Activated naive CD8-positive, alpha-beta T cell treated with anti-CD3 and anti-CD28 coated beads for 36 hours (primary cell): ENCODE measurements at places on chromosomes 7 and 10. TPM values are rescaled to one million over a fixed set of nuclear protein-coding genes. Genes with fewer than 3 reads are reported as not detected.

GRCh38 chr10:51215951-51216834, 141.9 kb downstream of the PRKG1 start:
- H3K27ac ChIP-seq, result no peak overlapping the region
- H3K4me3 ChIP-seq, result no peak overlapping the region
- no peak for DNase-seq
- H3K36me3 ChIP-seq, result no peaks in the 10 kb centered on the region

- H3K27ac ChIP-seq, result no peak overlapping the region
- no peaks in the 10 kb centered on the region for H3K36me3 ChIP-seq
- no peak overlapping the region for H3K4me3 ChIP-seq
- DNase-seq, result no peak
- peaks cover 22% of the 10 kb centered on the region for H3K4me1 ChIP-seq
- H3K27me3 ChIP-seq, result no peaks in the 10 kb centered on the region
Measured at GRCh38 chr10:32981760-32982159, 23.7 kb upstream of the ITGB1 start.

- no peaks in the 10 kb centered on the region for H3K4me1 ChIP-seq
- DNase-seq, result no peak
- H3K36me3 ChIP-seq, result no peaks in the 10 kb centered on the region
- H3K27ac ChIP-seq, result no peak overlapping the region
Measured at GRCh38 chr10:64765498-64765897, 1244.3 kb downstream of the REEP3 start.

- no peaks in the 10 kb centered on the region for H3K36me3 ChIP-seq
- H3K4me1 ChIP-seq, result no peaks in the 10 kb centered on the region
- H3K27me3 ChIP-seq, result no peaks in the 10 kb centered on the region
- no peak for DNase-seq
Measured at GRCh38 chr10:126576336-126576735, 94.2 kb downstream of the C10orf90 start.

DNA sequence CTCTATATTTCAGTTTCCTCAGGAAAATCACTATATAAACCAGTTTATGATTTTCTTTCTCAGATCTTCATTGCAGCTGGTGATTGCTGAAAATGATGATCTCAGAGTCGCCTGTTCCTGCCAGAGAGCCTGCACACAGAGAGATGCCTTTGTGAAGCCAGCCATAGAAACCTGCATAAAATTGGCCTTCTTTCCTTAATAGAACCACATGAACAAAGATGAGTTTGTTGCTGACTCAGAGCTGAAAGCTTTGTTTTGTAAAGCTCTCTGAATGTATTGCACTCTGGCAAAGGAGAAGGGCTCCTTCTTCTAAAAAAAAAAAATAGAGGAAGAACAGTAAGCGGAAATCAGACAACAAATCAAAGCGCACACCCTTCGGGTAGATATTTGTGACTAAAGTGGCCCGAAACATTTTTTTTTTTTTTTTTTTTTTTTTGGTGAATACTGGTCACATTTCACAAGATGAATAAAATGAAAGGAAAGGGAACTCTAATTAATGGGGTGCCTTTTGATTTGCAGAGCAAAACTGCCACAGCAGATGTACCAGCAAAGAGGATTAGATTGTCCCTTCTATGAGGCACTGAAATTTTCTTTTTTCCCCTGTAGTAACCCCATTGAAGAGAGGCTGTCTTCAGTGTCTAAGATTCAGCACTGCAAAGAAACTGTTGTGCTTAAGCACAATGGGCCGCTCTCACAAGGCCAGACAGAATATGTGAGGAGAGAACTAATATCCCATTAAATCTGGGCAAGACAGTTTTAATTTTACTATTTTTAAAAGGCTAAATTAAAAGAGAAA, 75.1 kb upstream of the PTPRZ1 start:
- H3K27me3 ChIP-seq, result no peaks in the 10 kb centered on the region
- H3K36me3 ChIP-seq, result no peaks in the 10 kb centered on the region
- DNase-seq, result no peak
- H3K4me1 ChIP-seq, result no peaks in the 10 kb centered on the region

DNA sequence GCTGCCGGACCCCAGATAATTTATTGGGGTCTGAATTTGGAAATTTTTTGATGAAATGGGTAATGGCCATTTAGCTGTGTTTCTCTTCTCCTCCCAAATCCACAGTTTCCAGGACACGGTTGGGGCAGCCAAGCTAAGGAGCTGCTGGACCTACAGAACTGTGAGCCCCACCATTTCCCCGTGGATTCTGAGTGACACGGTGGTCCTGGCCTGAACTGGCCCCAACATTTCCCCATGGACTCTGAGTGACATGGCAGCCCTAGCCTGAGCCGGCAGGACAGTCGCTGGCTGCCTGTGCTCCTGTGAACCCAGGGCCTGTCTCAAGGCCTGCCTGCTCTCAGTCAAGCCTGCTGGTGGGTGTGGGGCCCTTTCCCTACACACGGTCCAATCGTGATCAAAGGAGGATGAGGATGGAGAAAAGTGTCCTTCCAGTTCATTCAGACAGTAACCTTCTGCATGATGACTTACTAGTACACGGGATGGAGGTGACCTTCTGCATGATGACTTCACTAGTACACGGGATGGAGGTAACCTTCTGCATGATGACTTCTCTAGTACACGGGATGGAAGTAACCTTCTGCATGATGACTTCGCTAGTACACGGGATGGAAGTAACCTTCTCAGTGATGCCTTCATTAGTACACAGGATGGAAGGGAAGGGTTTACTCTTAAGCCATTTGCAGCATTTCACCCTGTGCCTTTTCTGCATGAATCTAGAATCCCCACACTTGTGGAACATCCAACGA, 359.9 kb downstream of the GLRX3 start:
- DNase-seq, result no peak
- H3K4me1 ChIP-seq, result no peaks in the 10 kb centered on the region
- no peak overlapping the region for H3K4me3 ChIP-seq
- peaks cover 4% of the 10 kb centered on the region for H3K27me3 ChIP-seq

DNA sequence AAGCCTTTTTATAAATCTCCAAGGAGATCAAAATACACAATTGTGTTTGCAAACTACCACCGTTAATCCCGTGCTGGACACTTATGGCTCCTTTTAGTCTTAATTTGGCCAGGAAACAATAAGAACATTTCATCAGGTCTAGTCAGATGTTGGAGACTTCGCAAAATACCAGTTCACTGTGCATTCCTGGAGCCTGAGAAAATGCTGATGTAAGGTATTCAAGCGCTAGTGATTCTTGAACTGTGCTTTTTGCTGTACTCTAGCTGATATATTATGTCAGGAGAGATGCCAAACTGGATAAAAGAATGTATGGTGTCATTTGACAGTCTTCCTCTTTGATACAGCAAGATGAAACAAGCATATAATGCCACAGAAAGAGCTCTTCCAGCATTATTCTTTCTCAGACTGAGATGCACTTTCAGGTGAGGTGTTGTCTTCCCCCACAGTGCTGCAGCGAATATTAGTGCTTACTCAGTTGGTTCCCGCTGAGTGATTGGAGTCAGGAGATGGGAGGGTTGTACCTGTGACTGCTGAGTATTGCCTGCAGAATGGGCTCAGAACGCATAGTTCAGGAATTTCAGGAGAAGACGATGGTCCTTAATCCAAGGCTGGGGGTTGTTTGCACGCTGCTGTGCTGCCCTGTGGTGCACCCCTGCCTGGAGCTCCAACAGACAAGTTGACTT, 59.2 kb downstream of the OGDH start:
- no peak for DNase-seq
- H3K4me1 ChIP-seq, result peaks cover 2% of the 10 kb centered on the region
- H3K36me3 ChIP-seq, result peaks cover 24% of the 10 kb centered on the region

- no peaks in the 10 kb centered on the region for H3K4me1 ChIP-seq
- no peaks in the 10 kb centered on the region for H3K27me3 ChIP-seq
- no peak overlapping the region for H3K27ac ChIP-seq
- DNase-seq, result no peak
- H3K36me3 ChIP-seq, result no peaks in the 10 kb centered on the region
- no peak overlapping the region for H3K4me3 ChIP-seq
Measured at GRCh38 chr7:34208878-34209621, 303.7 kb downstream of the BMPER start.

DNA sequence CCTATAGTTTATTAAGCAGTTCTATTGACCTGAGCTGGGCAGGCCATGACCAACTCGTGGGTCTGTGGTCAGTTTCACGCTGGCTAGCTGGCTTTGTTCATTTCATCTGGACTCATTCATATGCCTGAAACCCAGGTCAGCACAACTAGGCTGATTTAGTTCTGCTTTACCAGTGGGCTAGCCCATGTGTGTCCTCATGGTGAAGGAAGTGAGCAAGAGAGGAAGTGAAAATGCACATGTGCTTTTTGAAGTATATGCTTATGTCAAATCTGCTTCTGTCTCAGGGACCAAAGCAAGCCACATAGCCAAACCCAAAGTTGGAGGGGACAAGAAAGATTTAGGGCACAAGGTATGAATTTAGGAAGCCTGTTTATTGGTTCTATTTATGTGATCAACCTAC, 154.5 kb downstream of the RNF133 start:
- H3K36me3 ChIP-seq, result no peaks in the 10 kb centered on the region
- no peaks in the 10 kb centered on the region for H3K27me3 ChIP-seq
- H3K4me3 ChIP-seq, result no peak overlapping the region
- no peak for DNase-seq

DNA sequence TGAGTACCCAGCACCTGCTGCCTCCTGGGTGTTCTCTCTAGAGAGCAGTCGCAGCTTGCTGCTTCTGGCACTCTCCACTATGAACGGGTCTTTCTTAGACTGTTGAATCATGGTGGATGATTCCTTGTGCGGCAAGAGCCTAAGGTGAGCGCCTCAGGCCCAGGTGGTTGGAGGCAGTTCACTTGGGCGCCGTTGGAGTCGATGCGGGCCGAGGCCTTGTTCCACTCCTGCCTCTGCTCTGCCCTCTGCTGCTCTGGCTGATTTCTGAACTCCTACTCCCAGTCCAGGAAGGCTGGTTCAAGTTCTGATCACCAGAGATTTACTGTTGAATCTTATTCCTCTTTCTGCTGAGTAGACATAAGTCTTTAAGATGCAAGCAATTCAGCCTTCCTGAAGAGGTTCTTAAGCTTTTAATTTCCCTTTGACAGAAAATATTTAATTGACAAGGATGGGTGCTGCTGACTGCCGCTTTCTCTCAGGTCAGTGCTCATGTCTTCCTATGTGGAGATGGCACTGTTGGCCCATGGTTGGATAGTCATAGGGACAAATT, 10.4 kb downstream of the YKT6 start:
- no peak for DNase-seq
- H3K27ac ChIP-seq, result no peak overlapping the region
- H3K36me3 ChIP-seq, result peaks cover 11% of the 10 kb centered on the region
- no peak overlapping the region for H3K4me3 ChIP-seq

DNA sequence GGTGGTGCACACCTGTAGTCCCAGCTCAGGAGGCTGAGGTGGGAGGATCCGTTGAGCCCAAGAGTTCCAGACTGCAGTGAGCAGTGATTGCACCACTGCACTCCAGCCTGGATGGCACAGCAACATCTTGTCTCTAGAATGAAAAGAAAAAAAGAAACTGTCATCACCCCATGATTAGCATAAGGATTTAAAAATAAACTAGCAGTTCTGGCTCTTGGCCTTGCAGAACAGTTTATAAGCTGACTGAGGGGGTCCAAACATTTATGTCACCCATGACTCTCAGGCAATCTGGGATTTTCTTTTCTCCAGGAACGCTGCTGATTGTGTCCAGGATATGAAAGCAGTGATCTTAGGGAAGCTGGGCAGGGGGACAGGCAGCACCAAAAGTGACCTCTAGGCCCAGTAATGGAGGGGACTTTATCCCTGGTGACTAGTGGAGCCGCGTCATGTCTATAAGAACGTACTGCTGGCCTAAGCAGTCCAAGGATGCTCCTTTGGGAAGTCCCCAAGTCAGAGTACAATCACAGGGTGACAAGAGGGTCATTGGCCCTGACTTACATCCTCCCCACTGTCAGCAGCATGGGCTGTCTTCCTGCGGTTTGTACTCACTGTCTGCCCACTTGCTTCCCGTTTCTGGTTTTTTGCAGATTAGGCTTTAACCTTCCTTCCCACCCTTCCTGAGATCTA, 177.4 kb downstream of the ARHGAP12 start:
- no peaks in the 10 kb centered on the region for H3K27me3 ChIP-seq
- DNase-seq, result no peak
- H3K36me3 ChIP-seq, result no peaks in the 10 kb centered on the region
- no peak overlapping the region for H3K4me3 ChIP-seq
- peaks cover 7% of the 10 kb centered on the region for H3K4me1 ChIP-seq

DNA sequence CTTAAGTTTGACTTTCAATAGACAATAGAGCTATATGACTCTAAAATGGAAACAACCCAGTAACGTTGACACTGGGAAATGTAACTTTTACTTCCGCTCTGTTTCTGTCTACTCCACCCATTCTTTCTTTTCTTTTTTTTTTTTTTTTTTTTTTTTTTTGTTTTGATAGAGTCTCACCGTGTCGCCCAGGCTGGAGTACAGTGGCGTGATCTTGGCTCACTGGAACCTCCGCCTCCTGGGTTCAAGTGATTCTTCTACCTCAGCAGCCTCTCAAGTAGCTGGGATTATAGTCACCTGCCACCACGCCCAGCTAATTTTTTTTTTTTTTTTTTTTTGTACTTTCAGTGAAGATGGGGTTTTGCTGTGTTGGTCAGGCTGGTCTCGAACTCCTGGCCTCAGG, 13.9 kb downstream of the PRSS2 start:
- peak overlapping the region; percentile 92 for H3K27ac ChIP-seq
- peaks cover 5% of the 10 kb centered on the region for H3K4me1 ChIP-seq
- peak overlapping the region; percentile 18 for H3K4me3 ChIP-seq
- H3K36me3 ChIP-seq, result peaks cover 29% of the 10 kb centered on the region

GRCh38 chr7:19117091-19117869, at the start of gene TWIST1:
Gene TWIST1 (minus strand): TSS chr7:19117636. CDS start chr7:19117321, 315 bp downstream.
- no peak for DNase-seq
- H3K27ac ChIP-seq, result no peak within 1 kb of the TSS
- H3K27me3 ChIP-seq, result peaks cover 75% of the 10 kb centered on the region
- H3K36me3 ChIP-seq, result no peaks in the 10 kb centered on the region
- peaks cover 3% of the 10 kb centered on the region for H3K4me1 ChIP-seq

HOXA9 gene
- total RNA-seq, result not detected

ELFN1 gene
- 0.14 TPM for total RNA-seq

H2BK1 gene
- total RNA-seq, result not detected

FMC1 gene
- 6.3 TPM for total RNA-seq

MKI67 gene
- 196 TPM for total RNA-seq

LRIT1 gene
- not detected for total RNA-seq

NUDT1 gene
- total RNA-seq, result 97.0 TPM

HOXA13 gene
- not detected for total RNA-seq

DNA2 gene
- total RNA-seq, result 51.4 TPM

DEPP1 gene
- 0.49 TPM for total RNA-seq

NACAD gene
- 0.50 TPM for total RNA-seq
